ENCODE measurements at places on chromosomes 12 and 14.

DNA sequence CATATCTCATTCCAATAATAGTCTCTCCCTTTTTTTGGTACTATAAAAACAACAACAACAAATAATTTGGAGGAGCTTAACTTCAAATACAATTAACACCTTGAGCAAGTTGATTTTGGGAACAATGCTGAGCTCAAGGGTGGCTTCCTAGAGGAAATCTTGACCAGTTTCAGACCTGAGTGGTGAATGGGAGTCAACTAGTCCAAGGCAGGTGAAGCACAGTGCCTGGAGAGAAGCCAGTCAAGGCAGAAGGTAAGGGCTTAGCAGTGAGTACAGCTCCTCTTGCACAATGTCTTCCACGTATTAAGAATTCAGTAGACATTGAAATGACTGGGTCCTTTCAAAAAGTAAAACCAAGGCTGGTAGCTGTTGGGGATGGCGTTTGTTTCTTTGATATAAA lies 444.8 kb downstream of the ATP23 start:
- no peak for DNase-seq

- no peak for DNase-seq
Observed at GRCh38 chr14:64114796-64115195, 179.4 kb downstream of the ESR2 start.

DNA sequence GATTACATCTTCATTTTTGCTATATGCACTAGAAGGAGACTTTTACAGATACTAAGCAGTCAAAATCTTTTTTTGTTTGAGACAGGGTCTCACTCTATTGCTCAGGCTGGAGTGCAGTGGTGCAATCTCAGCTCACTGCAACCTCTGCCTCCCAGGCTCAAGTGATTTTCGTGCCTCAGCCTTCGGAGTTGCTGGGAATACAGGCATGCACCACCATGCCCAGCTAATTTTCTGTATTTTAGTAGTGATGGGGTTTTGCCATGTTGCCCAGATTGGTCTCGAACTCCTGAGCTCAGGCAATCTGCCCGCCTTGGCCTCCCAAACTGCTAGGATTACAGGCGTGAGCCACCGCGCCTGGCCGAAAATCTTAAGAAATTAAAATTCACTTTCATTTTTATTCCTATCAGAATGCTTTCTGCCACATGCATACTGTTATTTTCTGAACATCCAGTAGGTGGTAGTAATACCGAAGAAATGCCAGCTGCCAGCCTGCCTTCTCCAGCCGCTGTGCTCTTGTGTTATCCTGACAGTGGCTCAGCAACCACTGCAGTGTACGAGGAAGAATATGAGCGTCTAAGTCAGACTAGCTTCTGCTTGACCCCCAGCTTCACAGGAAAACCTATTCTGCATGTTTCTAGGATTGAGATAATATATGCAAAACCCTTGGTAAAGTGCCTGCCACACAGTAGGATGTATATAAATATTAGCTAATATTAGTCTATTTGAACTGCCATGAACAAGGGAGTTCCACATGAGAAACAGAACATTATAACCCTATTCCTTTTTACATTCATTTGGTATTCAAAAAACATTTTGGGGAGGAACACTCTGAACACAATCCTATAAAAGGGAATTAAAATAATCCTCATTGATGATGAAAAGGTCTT lies 54.2 kb downstream of the RPAP3 start:
- DNase-seq, result peak; percentile 38

- no peak for DNase-seq
Observed at GRCh38 chr12:71771069-71771468, 16.4 kb downstream of the RAB21 start.

GRCh38 chr14:105315211-105315721 lies 718 bp downstream of the PACS2 start:
- DNase-seq, result no peak

DNA sequence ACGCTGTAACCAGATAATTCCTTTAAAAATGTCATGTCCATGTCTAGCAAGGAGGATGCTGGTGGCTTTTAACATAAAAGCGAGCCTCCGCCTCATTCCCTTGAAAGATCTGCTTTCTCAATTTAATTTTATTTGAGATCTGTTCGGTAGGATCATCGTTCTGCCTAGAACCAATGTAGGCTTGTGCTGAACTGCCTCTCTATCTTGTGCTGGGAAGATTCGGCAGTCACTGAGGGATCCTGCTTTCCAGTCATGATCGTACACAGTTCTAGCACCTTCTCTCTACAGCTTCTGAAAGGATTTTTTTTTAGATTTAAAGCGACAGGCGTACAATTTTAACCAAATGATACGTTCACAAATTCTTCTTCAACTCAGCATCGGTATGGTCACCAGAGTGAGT lies 54.3 kb downstream of the PEBP1 start:
- DNase-seq, result peak; percentile 32

GRCh38 chr14:98819132-98819866 lies 452.7 kb downstream of the BCL11B start:
- no peak for DNase-seq

DNA sequence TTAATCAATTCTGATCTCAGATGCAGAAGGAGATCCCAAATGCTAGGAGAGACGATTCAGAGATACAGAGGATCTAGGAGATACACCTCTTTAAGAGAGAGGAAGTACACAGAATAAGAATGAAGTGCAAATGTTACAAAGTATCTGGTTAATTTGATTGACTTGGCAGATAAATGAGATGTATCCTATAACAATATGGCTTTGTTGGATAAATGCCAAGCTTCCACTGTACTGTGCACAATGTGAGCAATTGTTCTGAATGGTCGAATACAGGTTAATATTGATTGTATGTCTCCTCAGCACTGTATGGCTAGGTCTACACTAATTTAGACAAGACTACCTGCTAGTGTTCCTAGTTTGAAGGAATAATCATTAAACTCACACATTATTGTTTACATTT lies 119.6 kb upstream of the PTPRB start:
- DNase-seq, result no peak

DNA sequence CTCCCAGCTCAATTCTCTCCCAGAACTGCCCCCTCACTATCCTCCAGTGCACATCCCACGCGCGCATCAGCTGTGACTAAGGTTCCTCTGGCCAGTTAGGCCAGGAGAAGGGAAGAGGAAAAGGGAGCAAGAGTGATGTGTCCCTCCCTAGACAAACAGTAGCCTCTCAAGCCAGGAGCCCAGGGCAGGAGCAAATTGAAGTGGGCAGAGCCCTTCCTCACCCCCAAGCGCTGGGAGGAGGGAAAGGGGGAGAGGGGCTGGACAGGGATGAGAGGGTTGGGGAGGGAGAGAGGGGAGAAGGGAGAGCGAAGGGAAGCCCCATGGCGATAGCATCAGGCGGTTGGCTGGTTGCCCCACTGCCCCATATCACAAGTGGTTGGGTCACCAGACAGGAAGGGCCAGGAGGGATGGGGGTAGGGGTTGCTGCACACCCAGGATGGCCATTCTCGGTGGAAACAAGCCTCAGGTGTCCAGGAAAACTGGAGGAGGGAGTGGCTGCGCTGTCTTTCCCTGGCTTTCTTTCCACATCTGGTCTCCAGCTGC lies 1.1 kb downstream of the CD63 start:
- DNase-seq, result no peak

GRCh38 chr12:29889737-29890136 lies 106.0 kb upstream of the TMTC1 start:
- no peak for DNase-seq

- peak; percentile 56 for DNase-seq
Observed at GRCh38 chr12:47032644-47033043, 46.8 kb upstream of the PCED1B start.

GRCh38 chr12:52526511-52526951 lies 6.3 kb upstream of the KRT5 start:
- DNase-seq, result no peak

DNA sequence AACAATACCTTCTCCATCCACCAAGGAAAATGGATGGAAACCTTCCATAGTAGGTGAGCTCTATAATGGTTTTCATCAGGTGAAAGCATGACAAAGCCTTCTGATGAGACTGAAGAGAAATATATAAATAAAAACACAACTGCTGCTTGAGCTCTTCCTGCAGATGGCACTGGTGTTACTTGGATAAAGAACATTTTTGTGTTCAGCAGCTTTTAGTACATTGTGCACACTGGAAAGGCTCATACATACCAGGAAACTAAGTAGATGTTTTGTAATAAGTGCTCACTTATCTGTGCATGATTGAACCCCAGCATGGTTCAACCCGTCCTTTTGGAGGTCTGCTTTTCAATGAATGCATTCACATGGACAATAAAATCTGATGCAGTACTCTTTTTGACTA lies 357.3 kb upstream of the MIS18BP1 start:
- peak; percentile 60 for DNase-seq

DNA sequence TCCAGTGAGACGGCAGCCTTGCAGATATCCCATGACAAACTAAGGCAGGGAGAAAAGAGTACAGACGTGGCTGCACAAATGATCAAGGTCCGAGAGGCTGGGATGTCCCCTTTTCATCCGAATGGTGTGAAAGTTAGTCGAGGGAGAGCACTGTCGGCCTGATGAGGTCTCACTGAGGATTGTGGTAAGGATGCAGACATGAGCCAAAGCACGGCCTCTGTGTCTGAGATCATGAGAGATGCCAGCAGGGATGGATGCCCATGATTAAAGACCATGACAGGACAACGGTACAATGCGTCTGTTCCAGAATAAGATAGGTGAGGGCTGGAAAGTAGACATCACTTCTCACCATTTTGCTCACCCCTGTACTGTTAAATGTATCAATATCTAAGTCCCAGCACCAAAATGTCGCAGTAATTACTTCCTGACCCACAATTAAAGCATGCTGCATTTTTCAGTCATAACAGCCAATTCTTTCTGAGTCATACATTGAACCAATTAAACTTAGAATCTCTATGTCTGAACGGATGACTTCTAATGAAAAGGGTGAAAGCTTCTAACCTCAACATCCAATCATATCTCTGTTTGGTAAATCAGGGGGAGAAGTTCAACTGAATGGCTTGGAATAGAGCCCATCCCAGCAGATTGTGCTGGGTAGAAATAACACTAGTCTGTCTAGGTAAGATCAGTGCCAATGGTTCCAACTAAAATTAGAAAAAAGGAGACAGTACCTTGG lies 249.6 kb upstream of the SOX5 start:
- DNase-seq, result no peak

- DNase-seq, result no peak
Observed at GRCh38 chr14:62077676-62078261, 315.5 kb downstream of the SNAPC1 start.

- DNase-seq, result no peak
Observed at GRCh38 chr14:50383618-50384225, 13.0 kb downstream of the CDKL1 start.

- peak; percentile 68 for DNase-seq
Observed at GRCh38 chr12:53499266-53500141, at the start of gene MAP3K12. MAP3K12 (minus strand) TSS chr12:53499458; CDS start chr12:53487391, 12,067 bp downstream.

- DNase-seq, result no peak
Observed at GRCh38 chr14:59309291-59309900, 120.9 kb downstream of the DAAM1 start.

DNA sequence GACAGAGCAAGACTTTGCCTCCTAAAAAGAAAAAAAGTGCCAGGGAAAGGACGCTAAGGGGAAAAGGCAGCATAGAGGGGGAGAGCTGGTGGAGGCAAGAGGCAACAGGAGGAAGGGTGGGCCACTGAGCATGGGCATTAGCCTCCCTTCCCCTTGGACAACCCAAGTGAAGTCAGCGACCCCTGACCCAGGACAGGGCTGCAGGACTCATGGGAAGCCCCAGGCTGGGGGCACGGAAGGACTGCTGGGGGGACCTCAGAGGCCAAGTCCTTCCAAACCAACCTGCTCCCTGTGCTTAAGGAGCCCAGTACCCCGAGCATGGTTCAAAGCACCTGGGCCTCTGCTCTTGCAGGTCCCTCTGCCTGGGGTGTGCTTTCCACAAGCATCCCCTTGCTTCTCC lies 27.5 kb downstream of the CMKLR1 start:
- no peak for DNase-seq

DNA sequence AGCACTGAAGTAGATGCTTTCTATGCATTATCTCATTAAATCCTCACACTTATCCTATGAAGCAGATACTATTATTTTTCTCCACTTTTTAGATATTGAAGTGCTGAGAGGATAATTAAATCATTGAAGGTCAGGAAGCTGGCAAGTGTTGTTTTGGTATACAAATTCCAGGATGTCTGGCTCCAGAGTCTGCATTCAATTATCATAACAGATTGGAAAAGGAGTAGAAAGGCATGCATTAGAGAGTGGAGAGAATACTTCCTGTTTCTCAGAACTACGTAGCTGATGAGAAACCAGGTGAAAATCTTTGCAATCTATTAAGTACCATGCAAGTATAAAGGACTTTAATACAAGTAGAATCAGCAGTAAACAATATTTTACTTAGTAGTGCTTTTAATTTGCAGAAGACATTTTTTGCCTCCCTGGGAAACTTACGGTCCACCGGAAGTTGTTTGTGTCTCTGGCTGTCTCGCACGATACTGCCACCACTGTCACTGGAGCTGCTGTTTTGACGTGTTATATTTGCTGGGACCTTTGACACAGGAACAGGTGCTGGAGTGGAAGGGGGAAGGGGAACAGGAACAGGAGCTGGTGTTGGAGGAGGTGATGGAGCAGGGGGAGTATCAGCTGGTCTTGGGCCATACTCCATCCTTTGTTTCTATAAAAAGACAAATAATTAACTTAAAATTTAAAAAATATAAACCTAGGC lies 158.0 kb downstream of the EPS8 start:
- no peak for DNase-seq

- DNase-seq, result no peak
Observed at GRCh38 chr12:94863321-94864035, 140.0 kb downstream of the NDUFA12 start.

GRCh38 chr12:4813741-4814140 lies 93.5 kb downstream of the GALNT8 start:
- no peak for DNase-seq

GRCh38 chr12:69886109-69886508 lies 61.1 kb downstream of the MYRFL start:
- no peak for DNase-seq

DNA sequence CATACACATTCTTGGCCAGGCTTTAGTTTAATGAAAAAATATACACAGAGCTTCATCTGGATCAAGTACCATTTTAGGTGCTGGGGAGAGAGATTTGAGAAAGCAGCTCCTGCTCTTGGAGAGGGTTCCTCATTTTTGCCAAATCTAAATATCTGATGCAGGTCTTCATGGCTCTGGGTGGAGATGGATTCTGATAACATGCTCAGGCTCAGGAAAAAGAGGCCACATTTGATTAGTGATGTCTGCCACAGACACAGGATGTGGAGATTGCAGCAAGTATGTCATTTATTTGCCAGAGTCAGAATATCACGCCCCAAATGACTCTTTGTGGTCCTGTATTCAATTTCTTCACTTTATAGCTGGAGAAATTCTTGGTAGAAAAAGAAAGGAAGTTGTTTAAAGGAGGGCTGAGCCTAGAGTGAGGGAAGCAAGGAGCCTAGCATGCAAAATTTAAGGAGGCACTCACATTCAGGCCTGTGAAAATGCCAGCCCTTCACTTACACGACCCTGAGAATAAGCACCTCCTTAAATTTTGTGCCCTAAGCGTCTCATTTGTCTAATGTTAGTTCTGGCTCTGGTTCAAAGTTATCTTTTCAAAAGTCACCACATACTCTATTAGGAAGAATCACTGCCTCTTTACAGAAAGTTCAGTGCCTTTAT lies 492.9 kb upstream of the TBX3 start:
- DNase-seq, result no peak
